ENCODE measurements at places on chromosomes 7 and 10.

DNA sequence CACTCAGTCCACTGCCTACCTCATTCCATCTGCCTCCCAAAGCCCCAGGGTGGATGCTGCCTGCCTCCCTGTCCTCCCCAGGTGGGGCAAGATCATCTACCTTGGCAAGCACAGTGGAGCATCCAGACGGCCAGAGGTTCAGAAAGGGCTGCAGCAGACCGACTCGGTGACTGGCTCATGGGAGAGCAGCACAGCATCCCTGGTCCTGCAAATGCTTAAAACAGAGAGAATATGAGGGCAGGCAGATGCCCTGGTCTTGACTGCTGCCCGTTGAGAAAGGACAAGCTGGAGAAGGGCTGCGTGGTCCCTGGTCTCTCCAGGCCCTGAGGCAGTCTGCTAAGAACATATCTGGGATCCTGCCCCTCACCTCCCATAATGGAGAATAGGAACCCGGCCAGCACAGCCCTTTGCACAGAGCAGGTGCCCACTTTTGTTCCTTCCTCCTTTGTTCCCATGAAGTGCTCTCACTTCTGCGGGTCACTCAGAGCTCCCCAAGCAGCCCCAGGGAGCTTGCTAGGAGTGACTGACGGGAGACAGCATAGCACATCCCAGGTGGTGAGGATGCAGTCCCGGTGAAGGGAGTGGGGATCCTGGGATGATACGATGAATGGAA, 1.4 kb downstream of the HPS1 start:
- no peak for DNase-seq

- DNase-seq, result no peak
Measured at GRCh38 chr7:127907110-127908040, 123.9 kb downstream of the LRRC4 start.

DNA sequence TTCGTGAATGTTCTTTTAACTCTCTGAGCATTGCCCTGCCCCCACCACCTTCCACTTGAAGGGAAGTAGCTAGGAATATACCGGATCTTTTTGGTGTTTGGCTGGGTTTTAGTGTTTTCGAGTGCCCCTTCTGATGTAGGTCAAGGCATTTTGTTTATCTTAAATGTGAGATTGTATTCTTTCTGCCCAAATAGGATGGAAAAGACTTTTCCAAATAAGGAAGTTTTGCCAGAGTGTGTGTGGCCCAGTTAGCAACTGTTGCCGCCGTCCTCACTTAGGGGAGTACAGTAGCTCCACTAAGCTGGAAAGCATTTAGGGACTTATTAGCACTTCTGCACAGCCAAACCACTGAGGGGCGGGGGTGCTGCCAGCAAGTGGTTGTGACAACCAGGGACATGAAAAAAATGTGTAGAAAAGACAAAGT, 29.8 kb upstream of the VCL start:
- no peak for DNase-seq

DNA sequence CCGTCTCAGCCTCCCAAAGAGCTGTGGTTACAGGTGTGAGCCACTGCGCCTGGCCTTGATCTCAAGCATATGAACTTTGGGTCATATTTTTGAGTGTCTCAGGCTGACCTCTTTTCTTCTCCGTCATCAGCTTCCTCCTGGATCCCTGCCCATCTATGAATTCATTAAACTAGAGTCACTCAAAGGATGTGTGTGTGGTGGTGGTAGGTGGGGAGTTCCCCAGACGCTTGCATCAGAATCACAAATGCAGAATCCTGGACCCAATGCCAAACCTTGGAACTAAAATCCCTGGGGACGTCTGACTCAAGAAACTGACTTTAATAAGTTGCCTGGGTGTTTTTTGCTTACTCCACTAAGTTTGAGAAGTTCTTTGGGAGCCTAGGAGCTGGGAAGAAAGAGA, 6.7 kb upstream of the CREB5 start:
- peak; percentile 93 for DNase-seq

DNA sequence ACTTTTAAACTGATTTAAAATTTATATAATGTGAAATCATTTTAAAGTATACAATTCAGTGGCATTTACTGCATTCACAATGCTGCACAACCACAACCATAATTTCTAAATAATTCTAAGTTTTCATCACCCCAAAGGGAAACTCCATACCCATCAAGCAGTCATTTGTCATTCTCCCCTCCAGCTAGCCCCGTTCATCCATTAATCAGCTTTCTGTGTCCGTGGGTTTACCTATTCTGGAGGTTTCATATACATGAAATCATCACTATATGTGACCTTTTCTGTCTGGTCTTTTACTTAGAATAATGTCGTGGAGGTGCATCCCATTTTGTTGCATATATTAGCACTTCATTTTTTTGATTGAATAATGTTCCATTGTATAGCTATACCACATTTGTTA, 214.1 kb downstream of the ADK start:
- no peak for DNase-seq

DNA sequence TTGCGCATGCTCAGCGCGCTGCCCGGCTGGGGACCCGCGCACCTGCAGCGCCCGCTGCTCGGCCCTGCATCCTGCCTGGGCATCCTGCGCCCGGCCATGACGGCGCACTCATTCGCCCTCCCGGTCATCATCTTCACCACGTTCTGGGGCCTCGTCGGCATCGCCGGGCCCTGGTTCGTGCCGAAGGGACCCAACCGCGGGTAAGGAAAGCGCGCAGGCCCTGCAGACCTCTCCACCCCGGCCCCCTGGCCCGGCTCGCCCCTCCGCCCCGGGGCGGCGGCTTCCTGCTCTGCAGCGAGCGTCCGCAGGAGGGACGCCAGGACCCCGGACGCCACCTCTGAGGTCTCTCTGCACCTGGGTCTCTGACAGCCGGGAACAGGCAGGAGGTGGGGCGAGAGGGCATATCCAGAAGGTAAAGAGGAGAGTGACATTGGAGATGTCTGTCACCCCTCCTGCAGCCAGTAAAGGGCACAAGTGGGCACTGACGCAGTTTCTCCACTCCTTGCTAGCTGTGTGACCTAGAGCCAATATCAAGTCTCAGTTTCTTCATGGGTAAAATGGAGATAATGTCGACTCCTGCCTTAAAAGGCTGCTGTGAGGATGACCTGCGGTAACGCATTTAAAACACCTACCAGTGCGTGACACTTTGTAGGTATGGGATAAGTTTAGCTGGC, 338 bp downstream of the ATP6V0E2 start:
- DNase-seq, result no peak

DNA sequence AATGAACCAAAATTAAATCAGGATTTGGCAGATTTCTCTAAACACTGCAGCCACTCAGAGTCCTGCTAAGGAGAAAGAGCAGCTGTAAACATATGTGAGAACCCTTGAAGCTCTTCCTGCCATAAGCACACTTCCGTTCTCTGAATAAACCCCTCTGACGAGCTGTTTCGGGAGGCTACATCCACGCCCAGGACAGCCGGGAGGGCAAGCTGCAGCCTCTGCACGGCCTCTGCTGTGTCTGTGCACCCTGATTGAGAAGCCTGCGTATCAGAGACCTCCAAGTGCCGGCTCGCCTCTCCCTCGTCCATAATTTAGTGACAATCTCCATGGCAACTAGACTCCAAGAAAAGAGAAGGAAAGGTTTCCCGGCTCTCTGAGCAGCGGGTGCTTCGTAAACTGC, 114.4 kb downstream of the PTPRN2 start:
- no peak for DNase-seq

DNA sequence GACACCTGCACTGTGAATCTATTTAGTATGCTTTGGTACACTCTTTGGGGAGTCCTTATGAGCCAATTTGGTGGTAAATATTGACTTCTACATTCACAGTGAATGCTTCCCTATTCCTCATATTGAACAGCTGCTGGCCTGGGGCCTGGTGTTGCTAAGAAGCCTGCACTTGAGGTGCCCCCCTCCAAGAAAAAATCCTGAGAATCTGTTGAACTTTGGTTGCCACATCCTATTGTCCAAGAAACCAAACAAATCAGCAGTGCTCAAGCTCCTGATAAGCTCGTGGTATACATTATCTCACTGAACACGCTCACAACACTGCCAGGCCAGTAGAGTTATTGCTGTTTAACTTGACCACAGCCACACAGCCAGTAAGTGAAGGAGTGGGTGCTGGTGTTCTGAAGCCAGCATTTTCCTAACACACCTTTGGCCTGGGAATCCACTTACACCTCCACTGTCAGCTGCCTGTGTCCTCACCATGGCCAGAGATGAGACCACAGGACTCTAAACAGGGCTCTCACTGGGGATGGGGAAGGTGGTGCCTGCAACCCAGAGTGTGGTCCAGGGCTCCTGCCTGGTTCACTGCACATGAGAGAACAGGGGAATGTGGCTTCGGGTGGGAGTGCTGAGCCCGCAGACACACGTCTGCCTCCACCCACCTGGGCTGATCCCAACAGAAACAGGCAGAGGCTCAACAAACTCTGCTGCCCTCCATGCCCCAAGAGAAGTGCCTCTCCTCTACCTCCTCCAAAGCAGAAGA, 6.7 kb downstream of the DDC start:
- no peak for DNase-seq
